IMR-90 (cell line): ENCODE measurements at places on chromosomes 2 and 18. TPM values are rescaled to one million over a fixed set of nuclear protein-coding genes. Genes with fewer than 3 reads are reported as not detected.

DNA sequence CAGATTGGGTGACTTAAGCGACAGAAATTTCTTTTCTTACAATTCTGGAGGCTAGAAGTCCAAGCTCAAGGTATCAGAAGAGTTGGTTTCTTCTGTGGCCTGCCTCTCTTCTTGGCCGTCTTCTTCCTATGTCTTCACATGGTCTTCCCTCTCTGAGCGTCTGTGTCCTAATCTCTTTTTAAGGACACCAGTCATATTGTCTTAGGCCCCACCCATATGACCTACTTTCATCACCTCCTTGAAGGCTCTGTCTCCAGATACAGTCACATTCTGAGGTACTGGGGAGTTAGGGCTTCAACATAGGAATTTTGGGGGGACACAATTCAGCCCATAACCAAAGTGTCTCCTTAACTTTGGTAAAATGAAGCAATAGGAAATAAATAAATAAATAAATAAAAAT, 110.9 kb upstream of the EPC2 start:
- DNase-seq, result no peak

DNA sequence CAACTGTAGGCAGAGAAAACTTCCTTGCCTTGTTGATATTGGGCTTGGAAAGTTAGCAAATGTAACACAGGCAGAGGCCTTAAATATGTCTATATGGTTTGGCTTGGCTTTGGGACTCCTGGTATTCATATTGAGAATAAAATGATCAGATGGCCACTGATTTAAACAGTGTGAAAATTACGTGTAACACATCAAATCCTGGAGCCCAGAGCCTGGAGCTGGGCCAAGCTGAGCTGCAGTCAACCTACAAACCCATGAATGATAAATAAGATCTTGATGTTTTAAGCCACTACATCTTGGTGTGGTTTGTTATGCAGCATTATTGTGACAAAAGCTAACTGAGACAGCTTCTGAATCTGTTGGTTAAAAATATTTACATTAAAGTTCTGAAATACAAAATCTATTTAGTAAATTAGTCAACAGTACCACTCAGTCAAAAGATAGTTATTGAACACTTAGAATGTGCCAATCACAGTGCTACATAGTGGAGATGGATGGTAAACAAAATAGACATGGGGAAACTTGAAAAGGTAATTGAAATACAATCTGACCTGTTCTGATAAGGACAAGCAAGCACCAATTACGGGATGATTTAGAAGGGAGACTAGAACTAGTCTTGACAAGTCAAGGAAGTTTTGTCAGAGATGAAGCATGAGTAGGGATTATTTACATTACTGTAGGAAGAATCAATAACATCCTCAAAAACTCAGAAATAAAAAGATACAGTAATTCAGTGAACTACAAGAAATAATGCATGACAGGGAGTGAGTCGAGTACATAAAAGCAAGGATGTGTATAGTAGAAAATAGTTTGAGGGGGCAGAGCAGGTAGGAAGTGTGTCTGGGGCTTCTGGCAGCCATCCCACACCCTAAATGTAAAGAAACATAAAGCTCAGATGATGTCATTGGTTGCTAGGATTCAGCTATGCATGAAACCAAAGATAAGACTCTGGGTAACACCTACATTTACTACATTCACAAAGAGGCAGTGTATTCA, 157.7 kb downstream of the HNMT start:
- no peak for DNase-seq

GRCh38 chr18:37538526-37539205, 26.9 kb downstream of the CELF4 start:
- no peak for DNase-seq

Gene GAD1
- polyA plus RNA-seq, result not detected in 2 replicates

Gene RMDN2
- 3.0 TPM in 2 replicates for polyA plus RNA-seq
